Thymus (tissue), 14 donors: ENCODE measurements at places on chromosomes 12 and 14.

- DNase-seq, result no peak
Measured at GRCh38 chr14:95668235-95668772, 17.9 kb upstream of the TCL1B start.

GRCh38 chr14:23005451-23006187 is 4.3 kb downstream of the C14orf93 start:
- no peak for DNase-seq

- no peak for DNase-seq
Measured at GRCh38 chr12:123530668-123531067, 2.9 kb downstream of the RILPL1 start.

- no peak for DNase-seq
Measured at GRCh38 chr12:15644700-15645099, 144.5 kb downstream of the EPS8 start.

DNA sequence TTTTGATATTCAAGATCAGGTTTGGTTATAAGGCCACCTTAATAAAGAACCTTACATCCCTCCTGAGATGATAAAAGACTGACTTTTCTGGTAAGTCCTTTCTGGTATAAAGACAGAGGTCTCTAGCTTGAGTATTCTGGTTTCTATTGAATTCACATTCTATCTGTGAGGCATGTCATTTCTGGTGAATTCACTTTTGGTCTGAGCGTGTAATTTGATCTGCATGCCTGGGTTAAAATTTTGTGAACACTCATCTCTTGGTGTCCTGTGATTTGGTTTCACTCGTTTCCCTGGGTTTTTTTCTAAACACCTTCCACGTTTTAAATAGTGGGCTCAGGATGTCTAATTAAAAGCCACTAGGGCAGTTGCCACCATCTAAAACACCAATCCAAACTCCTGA is 12.2 kb downstream of the EIF5 start:
- DNase-seq, result no peak

DNA sequence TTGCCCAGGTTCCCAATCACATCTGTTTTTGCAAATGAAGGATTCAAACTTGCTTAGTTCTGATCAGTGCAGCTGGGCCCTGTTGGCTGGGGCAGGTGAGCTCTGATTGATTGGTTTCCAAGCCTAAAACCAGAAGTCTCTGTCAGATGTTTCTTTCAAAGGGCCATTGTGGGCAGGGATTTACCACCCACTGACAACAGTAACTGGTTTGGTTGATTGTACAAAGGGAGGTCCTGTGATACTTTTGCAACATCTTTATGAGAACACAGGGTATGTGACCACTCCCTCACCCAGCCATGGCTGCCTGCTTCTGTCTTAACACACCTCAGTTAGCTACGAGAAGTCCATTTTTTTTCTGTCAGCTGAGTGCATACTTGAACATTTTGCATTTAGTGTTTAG is 184.1 kb downstream of the FLRT2 start:
- DNase-seq, result no peak
